Vagina (tissue), 2 donors: ENCODE measurements at places on chromosomes 2 and 18.

DNA sequence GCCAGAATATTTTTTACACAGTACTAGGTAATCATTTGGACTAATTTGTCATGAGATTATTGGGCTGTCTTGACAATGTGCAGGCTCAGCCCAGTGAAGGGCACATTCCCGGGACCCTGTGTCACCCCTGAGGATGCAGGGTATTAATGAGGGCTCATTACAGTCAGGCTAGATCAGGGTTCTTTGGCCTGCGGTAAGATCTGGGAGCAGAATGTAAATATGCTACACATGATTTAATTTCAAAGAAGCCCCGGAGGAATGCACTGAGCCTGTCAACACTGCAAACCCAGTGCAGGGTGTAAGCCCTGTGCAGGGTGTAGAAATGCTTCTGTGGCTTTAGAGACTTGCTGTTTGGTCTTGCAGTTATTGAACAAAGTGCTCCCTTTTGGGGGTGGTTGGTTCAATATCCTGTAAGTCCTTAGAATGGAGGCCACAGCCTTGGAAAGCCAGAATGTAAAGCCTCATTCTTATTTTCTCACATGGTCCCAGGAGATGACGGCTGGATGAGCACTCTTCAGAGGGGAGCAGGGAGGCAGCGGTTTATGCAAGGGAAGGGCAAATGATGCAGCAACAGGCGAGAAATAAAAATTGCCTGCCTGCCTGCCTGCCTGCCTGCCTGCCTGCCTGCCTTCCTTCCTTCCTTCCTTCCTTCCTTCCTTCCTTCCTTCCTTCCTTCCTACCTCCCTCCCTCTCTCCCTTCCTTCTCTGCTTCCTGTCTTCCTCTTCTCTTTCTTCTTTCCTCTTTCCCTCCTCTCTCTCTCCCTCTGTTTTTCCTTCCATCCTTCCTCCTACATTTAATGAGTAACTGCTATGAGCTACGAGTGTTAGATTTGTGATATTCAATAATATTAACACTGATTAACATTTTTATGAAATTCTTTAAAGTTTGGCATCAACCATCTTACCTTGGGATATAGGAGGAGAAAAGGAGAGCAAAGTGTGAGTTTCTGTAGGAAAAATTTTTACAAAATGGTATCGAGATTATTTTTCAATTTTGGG is 148.8 kb downstream of the VAPA start:
- no peak for DNase-seq

DNA sequence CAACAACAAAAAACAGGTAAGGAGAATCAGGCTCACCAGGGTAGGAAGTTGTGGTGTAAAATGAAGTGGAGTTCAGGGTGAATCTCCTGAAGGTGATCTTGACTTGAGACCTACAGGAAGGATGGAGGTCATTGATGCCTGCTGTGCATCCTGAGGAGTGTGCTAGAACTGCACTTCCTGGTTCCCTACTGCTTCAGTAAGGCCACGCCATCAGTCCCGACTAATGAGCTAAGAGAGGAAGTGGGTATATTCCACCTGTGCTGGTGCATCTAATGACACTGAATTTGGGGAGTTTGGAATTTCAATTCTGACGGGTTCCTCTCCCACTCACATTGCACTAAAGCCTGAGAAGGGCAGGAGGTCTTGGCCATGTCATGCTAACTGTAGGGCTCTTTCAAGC is 349.3 kb upstream of the SLC14A2 start:
- DNase-seq: no peak

DNA sequence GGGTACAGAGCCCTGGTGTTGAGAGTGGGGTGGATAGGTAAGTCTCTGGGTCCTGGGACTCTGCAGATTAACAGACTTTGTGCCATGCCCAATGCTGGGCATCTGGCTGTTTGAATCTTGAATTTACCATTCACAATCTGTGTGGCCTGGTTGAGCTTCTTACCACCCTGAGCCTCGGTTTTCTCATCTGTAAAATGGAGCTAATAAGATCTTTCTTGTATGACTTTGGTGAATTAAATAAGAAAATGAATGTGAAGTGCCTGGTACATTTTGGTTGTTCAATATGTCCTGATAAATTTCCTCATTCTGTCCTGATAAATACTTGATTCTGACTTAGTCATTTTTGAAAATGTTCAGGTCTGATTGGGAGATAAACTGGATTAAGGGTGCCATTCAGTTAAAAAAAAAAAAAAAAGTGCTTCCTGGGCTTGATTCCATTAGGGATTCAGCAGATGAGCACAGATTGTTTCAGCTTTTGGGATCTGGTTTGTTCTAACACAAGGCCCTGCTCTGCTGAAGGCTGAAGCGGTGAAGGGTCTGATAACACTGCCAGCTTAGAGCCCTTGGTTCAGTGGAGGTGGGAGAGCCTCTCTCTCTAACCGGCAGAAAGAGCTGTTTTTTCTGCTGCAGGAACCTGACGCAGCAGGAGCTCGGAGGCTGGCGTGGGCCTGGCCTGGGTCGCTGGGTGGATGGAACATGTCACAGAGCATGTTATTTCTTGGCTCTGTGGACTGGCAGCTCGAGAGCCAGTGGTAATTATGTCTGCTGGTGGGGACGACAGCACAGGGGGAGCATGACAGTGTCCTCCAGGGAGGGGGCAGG is 84.5 kb upstream of the MCFD2 start:
- no peak for DNase-seq

DNA sequence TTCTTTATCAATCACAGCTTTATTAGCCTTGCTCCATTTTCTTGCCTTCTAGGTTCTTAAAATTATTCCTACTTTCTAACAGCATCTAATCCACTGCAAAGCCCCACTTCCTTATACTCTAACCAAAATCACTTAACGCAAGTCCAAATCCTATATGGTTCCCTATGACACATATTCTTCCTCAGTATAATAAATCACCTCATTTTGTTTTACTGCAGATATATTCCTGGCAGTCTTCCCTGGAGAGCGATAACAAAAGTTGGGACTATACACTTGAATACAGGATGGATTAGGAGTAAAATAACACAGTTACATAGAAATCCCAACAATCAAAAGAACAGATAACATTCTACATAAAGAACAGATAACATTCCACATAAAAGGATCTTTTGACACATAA is 144.8 kb downstream of the ATAD2B start:
- no peak for DNase-seq

DNA sequence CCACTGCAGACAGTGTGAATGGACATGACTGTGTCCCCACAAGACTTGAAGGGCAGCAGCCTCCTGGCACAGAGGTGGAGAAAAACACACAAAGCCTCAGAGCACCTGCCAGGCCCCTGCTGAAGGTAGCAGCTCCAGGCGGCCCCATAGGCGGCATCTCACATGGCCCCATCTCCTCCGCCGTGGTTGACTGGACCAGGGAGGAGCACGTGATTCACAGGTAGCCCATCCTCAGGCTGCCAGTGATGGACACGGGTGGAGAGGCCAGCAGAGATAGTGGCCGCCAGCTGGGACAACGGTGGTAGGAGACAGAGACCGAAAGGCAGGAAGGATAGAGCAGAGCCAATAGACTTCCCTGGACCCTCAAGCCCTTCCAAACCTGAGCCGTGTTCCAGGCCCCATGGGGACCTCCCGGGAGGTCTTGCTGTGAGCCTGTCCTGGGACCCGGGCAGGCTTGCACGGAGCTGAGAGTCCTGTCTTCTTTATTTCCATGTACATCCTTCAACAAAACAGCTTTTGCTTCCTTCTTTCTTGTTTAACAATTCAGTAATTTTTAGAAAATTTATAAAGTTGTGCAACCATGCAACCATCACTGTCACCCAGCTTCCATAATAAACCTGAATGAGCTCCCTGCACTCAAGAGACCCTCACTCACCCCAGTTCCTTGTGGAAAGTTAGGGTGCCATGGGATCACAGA is 26.9 kb downstream of the GPR55 start:
- DNase-seq: peak; percentile 79

DNA sequence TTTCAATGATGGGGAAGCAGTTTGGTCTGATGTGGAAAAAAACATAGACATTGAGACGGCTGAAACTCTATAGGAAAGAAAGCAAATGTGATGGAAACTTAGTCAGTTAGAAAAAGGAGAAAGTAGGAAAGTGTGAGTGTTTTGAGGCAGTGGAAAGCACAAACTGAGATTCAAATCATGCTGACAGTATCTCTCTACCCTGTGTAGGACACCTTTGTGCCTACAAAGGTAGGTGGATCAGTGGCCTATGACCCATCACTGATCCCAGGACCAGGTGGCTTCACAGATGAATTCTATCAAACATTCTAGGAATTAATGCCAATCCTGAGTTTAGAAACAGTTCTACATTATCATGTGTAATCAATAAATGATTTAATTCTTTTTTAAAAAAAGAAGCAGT is 57.1 kb downstream of the CD226 start:
- no peak for DNase-seq

GRCh38 chr18:65934874-65935273 is 184.1 kb downstream of the CDH7 start:
- no peak for DNase-seq

DNA sequence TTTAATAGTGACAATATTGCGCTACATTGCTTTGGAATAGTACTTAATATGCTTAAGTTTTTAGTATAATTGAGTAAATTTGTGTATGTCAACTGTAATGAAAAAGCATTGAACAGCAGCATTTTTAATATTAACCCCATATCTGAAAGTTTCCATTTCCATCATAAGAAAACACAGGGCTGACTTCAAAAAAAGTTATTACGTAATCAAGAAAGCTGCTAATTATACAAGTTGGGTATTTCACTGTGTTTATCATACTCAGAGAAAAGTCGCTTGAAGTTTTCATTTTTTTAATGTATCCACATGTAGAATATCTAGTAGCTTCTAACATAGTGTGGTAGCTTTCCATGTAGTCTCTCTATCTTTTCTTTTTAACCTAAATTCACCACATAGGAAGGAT is 146.5 kb downstream of the PKP4 start:
- no peak for DNase-seq

- DNase-seq: no peak
Measured at GRCh38 chr2:224259831-224260230, 142.1 kb downstream of the FAM124B start.

DNA sequence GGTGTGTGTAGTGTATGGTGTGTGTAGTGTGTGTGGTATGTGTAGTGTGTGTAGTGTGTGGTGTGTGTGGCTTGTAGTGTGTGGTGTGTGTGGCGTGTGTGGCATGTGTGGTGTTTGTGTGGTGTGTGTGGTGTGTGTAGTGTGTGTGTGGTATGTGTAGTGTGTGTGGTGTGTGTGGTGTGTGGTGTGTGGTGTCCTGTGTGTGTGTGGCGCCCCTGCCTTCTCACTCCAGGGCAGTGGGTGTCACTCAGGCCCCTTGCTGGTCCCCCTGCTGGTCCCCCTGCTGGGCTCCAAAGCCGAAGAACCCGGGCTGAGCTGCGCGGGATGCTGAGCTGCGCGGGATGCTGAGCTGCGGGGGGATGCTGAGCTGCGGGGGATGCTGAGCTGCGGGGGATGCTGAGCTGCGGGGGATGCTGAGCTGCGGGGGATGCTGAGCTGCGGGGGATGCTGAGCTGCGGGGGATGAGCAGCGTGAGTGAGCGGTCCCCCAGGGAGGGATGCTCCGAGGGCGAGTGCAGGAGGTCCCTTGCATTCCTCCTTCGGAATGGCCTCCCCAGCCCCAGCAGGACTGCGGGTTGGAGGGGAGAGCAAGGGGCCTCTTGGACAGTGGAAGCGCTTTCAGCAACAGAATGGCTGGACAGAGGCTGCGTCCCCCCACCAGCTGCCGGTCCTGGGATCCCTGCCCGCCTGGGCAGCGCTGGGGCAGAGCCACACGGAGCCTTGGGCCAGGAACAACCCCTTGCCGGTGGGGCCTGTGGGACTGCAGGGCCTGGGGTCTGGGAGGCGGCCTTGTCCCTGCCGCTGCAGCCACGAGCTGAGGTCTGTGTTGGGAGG is 3.4 kb upstream of the RTP5 start:
- DNase-seq: no peak

- no peak for DNase-seq
Measured at GRCh38 chr2:103327966-103328365, 566.1 kb downstream of the TMEM182 start.

DNA sequence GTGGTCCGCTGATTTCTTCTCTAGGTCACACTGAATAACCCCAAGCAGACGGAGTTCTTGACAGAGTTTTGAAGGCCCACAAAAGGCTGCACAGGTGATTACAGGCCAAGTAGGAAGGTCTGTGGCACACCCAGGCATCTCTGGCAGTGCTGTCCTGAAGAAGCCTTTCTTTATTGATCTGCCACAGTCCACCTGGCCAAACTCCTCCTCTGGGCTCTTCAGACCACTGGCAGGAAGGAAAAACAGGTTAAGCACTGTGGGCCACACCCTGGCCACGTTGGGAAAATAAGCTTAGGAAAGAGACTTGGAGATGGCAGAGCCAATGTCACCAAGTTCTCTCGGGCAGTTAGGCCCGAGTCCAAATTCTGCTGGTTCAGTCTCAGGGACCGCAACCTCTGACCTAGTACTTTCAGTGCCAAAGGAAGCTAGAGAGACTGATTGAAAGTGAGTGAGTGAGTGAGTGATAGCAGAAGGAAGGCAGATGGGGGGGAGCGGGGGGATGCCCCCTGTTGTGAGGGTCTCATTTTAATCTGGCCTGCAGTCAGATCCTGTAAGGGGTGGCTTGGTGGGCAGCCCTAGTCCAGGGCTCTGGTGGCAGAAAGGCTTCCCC is 102.9 kb downstream of the TGFA start:
- no peak for DNase-seq

- no peak for DNase-seq
Measured at GRCh38 chr18:37565101-37565976, at the start of gene CELF4. CELF4 (minus strand) TSS chr18:37565798.

DNA sequence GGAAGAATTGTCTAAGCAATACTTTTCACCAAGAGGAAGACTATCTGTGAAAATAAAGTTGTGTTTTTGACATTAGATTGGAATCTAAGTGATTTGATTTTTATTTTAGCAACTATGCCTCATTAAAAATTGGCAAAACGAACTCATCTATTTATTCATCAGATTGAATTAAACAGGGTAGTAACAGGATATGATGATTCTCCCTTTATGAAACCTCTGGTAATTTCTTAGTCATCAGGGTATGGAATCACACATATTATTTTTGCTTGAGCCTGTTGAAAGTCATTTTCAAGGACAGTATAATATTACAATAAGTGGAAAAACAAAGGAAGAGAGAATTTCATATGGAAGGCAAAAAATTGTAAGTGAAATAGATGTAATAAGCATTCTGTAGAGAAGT is 22.0 kb downstream of the ZNF804A start:
- no peak for DNase-seq

- no peak for DNase-seq
Measured at GRCh38 chr2:141957321-141957720, 173.5 kb downstream of the LRP1B start.

DNA sequence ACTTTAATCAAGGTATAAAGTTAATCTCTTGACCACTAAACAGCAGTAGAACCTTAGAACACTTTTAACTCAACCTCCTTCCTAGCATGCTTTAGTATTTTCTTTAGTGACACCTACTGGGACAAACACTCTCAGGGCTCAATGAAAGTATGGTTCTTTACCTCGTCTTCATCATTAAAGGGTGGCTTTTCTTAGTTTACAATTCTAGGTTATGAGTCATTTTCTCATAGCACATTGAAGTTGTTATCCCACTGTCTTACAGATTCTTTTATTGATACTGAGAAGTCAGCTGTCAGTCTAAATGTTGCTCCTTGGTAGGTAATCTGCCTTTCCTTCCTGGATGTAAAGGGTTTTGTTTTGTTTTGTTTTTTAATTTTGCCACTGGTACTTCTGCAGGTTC is 38.0 kb downstream of the SIGLEC15 start:
- DNase-seq: no peak

GRCh38 chr2:148570989-148571388 is 73.6 kb upstream of the EPC2 start:
- no peak for DNase-seq

GRCh38 chr2:206970589-206971360 is 31.5 kb downstream of the CPO start:
- DNase-seq: no peak
